Fibroblast of skin of back (primary cell): ENCODE measurements at places on chromosomes 5 and 9.

GRCh38 chr5:157109744-157110143 lies 900 bp upstream of the HAVCR2 start:
- no peak for DNase-seq

DNA sequence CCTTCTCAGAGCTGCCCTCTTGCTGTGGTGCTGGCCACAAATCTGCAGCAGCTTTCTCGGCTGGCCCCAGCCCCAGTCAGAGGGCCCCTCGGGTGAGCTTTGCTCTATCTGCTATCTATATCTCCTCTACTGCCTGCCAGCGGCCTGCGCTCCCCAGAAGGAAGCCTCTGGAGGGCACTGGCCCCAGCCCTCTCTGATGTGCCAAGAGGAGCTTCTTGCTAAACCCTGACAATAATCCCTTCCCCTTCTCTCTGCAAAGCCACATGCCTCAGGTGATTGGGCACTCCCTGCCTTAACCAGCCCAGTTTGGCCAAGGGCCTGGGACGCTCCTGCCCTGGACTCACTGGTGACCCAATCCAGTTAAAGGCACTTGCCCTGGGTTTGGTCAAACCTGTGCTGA lies 42.7 kb downstream of the CAMK2A start:
- DNase-seq: no peak

GRCh38 chr5:171697221-171698102 lies 88.2 kb upstream of the SMIM23 start:
- DNase-seq: no peak

DNA sequence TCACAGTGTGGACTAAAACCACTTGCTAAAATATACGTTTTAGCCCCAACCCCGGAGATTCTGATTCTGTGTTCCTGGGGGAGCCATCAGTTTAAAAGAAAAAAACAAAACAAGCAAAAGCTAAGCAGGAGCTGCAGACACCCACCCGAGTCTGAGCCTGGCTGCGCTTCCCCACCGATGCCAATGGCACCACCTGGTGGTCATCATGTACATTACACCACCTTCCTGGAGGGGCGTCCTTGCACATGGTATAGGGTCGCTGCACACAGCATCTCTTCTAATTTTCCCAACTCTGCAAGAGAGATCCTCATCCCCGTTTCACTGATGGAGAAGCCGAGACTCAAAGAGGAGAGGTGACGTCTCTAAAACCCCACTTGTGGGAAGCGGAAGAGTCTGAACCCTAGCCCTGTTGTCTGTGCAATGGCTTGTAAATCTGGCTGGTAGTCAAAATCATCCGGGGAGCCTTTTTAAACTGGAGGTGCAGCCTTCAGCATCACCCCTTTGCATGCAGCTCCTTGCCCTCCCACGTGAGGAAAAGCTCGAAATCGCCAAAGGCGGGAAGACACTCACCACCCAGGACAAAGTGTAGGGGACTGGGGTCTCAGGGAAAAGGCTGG lies 23.1 kb upstream of the CNOT6 start:
- DNase-seq: peak; percentile 59

DNA sequence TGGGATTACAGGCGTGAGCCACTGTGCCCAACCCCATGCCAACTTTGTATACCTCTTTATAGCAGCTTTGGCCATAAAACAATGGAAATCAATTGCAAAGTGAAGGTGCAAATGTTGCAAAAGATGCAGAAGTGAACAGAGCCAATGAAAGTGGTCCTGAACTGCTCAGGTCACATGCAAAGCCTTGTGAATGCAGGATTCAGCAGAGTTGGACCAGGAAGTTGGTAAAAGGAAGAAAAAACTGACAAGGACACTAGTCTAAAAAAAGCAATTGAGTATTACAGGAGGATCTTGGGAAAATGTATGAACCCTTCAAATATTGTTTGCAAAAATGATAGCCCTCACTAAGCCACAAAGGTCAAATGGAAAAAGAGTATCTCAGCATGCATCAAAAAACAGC lies 4.5 kb upstream of the MAP3K1 start:
- DNase-seq: no peak

DNA sequence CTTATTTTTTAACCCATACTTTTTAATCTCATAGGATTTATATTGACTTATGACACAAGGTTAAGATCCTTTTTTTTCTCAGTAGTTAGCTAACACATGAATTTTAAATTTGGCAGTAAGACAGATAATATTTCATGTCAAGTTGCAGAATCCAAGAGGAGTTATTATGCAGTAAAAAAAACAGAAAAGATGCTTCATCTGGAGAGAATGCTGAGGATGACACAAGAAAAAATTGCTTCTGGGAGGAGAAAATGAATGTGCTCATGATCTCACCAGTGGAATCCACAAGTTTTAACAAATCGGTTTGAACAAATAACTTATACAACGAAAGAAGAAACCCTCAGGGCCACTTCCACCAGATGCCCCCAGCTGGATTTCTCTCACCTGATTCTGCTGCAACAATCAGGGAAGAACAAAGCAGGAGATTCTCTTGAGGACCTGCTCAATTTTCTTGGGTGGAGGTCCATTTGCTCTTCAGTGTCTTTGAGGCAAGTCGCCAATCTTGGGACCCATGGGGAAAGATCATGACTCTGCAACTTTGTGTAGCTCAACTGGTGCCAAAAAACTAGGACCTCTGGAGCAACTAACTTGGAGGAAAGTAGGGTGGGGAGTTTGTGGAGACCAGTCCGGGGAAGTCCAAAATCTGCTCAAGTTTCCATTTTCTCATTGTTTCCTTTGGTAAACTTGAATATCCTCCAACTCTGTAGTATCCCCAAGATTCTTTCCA lies 50.5 kb upstream of the TNFSF15 start:
- DNase-seq: peak; percentile 95

- DNase-seq: no peak
These were observed 517.9 kb upstream of the ITGA1 start for GRCh38 chr5:52269859-52270258.

- DNase-seq: no peak
These were observed 91.6 kb downstream of the COX7C start for GRCh38 chr5:86709157-86709881.
